ENCODE measurements at places on chromosomes 3 and 15. TPM values are rescaled to one million over a fixed set of nuclear protein-coding genes. Genes with fewer than 3 reads are reported as not detected.

Gene GOLGA8J
- total RNA-seq = not detected

Gene THBS1
- 1,987 TPM for total RNA-seq

Gene GASK1A
- not detected for total RNA-seq

Gene SI
- total RNA-seq = not detected

Gene PPARG
- total RNA-seq = 1.6 TPM

Gene HHATL
- 12.3 TPM for total RNA-seq

Gene ZNF619
- 2.6 TPM for total RNA-seq

Gene CFAP100
- total RNA-seq = not detected

Gene CPLX3
- not detected for total RNA-seq
